COR-L47 (cell line): ENCODE measurements at places on chromosomes 2 and 18.

GRCh38 chr2:64363140-64363539, 90.8 kb upstream of the LGALSL start:
- no peak for DNase-seq

- DNase-seq = no peak
Observed at GRCh38 chr2:99674090-99674489, 184.3 kb upstream of the REV1 start.

GRCh38 chr2:188811522-188811921, 162.7 kb upstream of the COL3A1 start:
- DNase-seq = no peak

DNA sequence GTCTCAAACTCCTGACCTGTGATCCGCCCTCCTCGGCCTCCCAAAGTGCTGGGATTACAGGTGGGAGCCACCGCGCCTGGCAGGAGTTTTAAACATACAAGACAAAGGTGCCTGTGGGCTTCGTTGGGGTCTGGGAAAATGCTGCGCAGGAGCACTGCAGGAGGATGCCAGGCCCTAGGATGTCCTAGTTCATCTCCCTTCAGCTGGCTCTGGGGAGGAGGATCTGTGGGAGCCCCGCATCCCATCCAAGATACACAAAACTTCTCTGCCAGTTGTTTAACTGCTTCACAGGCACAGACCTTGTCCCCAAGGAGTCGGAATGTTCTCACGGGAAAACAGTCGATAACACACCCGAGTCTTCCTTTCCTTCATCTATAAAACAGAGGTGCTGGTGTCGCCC, 89.1 kb downstream of the POLR1A start:
- DNase-seq = no peak
